ENCODE measurements at places on chromosomes 7 and 10.
A peak's percentile ranks its signal among the peaks of the same experiment; 100 is the strongest.

DNA sequence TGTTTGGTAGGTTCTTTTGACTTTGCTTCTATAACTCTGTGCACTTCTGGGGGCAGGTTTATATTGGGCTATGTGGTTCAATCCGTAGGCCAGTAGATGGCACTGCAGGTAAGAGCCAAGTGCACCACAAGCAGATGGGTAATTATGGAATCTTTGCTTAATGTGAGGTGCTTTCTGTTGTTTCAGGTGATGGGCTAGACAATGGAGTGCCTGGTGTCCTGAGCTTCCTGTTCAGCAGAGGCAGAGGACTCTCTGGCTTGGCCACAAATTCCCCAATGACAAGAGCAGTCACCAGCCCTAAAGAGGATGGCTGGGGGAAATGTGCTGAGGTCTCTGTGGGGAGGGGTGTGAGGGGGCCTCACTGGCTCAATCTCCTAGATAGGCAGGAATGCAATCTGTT, 455.0 kb downstream of the CCSER2 start:
- peak; percentile 15 for DNase-seq

- DNase-seq: no peak
Measured at GRCh38 chr10:94500063-94500462, 45.5 kb upstream of the HELLS start.

DNA sequence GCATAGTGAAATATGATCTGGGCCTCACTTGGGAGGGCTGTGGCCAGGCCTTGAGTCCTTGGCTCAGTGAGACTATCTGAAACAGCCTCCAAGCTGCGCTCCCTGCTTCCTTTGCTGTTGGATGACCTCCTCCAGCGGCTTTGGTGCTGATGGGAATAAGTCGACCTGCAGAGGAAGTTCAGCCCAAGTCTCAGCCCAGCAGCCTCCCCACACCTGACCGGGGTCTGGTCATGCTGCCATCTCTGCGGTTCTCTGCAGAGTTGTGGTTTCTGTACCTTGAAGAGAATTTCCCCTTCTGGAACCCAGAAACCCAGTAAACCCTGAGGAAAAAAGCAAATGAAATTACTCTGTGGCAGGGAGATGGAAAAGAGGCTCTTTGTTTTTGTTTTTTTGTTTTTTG, 4.6 kb upstream of the RBAK start:
- no peak for DNase-seq

- no peak for DNase-seq
Measured at GRCh38 chr7:130732980-130733930, 752 bp downstream of the KLF14 start.

DNA sequence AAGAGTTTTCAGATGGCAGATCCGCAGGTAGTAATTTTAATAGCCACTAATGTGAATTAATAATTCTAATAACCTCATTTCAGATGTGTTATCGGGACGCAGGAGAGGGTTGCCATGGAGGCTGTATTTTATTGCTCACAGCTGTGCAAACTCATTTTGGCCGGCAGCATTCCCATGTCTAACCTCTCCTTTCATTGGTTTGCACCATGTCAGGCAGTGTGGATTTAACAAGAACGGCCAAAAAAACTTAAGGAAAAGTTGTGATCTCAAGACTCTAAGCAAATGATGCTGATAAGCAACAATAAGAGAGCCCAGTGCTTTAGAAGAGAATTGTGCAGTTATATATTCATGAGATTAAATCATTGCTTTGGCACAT, 88.7 kb upstream of the NRP1 start:
- DNase-seq: no peak

GRCh38 chr10:4241724-4242345, 456.8 kb upstream of the KLF6 start:
- DNase-seq: no peak

GRCh38 chr7:70266186-70266585, 667.9 kb downstream of the AUTS2 start:
- DNase-seq: no peak

GRCh38 chr7:909358-910329, 33.3 kb downstream of the GET4 start:
- no peak for DNase-seq

DNA sequence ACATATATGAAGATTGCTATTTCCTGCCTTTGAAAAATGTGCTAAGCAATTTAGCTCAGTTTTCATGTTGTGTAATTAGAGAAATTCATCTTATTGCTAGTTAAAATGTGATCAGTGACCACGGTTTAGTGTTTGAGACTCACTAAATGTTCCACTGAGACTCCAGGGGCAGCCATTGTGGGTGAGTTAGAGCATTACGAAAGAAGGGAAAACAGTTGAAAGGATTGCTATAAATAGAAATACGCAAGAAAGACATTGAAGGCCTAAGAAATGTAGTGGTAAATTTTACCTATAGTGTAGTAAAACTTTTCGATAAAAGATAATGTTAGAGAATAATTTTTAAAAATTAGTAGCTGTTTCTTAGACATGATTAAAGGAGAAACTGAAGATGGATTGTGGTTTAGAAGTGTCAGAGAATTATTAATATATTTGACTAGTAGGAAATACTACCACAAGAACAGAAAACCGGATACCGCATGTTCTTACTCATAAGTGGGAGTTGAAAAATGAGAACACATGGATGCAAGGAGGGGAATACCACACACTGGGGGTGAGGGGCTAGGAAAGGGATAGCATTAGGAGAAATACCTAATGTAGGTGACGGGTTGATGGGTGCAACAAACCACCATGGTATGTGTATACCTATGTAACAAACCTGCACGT, 394.5 kb downstream of the SEMA3D start:
- DNase-seq: peak; percentile 2

DNA sequence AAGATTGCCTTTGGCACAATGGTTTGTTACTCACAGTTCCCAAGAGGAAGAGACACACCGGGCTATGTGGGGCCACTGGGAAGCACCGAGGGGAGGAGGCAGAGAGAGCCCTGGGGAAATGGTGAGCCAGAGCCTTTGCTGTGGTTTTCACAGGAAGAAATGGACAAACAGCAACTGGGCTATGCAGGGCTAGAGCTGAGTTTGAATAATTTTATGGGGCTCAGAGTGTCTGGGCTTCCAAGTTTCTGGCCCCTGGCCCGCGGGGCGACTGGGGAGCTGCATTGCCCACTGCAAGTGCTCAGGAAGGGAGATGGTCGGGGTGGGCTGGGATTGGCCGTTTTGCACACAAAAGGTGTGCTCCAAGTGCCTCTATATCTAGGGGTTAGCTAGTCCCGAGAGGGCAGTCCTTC, 92.6 kb downstream of the CHST15 start:
- no peak for DNase-seq

GRCh38 chr7:150421831-150422230, 28.6 kb upstream of the GIMAP8 start:
- DNase-seq: no peak

- DNase-seq: no peak
Measured at GRCh38 chr7:135386776-135387175, 123.1 kb downstream of the CNOT4 start.

DNA sequence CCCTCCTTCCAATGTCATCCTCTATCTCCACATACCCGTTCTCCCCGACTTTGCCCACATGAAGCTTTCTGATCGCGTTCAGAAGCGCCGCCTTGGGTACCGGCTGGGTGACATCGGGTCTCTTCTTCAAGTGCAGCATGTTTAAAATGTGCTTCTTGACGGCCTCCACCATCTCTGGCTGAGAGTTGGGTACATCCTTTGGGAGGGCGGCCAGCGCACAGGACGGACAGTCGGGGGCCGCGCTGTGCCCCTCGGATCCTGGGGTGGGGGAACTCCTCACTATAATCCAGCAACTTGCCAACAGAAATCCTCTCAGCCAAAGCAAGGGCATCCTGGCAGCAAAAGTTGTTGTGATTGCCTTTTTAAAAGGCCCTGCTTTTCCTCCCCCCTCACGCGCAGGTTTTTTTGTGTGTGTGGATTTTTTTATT, 2.8 kb downstream of the INHBA start:
- no peak for DNase-seq

DNA sequence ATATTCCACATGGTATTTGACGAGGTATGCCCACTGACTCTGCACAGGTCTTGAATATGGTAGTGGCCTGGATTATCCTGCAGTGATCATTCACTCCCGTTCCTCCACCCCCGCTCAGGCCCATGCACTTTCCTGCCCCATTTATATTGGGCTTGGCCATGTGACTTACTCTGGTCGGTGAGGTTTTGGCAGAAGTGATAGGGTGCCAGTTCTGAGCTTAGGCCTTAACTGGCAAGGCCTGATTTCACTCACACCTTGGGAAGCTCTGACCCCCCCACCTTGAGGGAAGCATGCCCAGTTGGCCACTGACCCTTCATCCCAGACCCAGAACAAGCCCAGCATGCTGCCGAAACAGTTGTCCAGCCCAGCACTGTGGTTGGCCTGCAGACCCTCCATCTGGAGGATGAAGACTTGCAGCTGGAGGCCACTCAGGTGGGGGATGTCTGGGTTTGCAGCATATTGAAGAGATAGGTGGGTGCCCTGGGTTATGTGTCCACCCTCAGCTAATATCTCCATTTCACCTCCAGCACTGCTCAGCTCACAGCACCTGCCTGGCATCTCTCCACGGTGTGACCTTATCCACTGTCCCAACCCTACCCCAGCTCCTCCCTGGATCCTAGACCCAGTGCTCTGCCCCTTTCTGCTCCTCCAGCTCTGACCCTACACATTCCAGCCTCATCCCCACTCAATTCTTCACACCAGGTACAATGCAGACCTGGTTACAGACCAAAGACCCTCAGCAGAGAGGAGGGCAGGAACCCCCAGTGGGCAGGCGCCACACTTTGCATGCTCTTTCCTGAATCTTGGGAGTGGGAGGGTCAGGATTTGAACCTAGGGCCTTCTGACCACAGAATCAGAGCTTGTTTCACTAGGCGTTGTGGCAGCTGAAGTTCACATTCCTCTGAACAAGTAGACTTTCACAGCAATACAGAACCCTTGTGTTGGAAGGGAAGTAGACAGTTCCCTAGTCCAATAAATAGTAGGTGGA, 138.1 kb upstream of the CHST15 start:
- no peak for DNase-seq

DNA sequence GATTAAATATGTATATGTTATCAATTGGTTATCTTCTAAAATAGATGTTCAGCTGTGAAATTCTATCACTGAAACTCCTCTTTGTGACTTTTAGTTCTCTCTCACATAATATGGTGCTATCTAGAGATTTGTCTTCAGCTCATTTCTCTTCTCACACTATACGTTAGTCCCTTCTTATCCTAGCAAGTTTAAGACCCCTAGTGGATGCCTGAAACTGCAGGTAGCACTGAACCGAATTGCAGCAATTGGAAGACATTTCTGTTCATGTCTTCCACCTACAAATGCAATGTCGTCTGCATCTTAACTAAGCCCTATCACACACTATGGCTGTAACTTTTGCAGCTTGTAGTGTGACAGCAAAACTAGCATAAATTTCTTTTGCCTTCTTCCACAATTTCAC, 442.7 kb upstream of the POM121L12 start:
- DNase-seq: no peak

DNA sequence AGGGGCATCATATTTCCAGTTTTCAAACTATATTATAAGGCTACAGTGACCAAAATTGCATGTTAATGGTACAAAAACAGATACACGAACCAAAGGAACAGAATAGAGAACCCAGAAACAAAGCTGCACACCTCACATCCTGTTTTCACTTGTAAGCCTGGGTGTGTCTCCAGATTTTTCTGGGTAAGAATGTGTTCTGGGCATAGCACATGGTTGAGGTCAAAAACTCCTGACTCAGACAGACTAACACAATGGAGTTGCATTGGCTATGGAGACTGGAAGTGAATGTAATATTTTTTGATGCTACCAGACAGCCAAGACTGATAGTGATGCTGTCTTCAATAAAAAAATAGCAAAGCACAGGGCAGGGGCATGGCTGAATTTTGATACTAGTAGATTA, 1175.2 kb downstream of the NXPH1 start:
- no peak for DNase-seq

DNA sequence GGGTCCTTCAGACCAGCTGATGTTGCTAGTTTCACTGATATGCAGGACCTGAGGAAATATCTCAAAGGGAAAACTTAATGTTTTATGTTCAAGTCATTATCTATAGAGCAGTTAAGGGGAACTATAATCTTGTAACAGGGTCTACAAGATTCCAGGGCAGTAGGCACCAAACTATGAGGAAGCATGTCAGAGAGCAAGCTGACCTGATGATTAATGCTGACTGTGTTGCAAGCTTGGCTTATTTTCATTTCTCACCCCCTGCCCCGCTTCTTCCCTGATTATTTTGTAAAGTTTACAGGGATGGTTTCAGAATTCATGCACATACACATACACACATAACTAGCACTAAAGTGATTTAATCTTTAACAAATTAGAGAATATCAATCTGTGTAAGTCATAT, 84.3 kb upstream of the CACNA2D1 start:
- DNase-seq: no peak

- no peak for DNase-seq
Measured at GRCh38 chr10:21290499-21291160, 234.9 kb downstream of the SKIDA1 start.

- DNase-seq: no peak
Measured at GRCh38 chr7:14837216-14837615, 65.3 kb downstream of the DGKB start.

- peak; percentile 65 for DNase-seq
Measured at GRCh38 chr10:61779950-61780659, 117.4 kb downstream of the CABCOCO1 start.

DNA sequence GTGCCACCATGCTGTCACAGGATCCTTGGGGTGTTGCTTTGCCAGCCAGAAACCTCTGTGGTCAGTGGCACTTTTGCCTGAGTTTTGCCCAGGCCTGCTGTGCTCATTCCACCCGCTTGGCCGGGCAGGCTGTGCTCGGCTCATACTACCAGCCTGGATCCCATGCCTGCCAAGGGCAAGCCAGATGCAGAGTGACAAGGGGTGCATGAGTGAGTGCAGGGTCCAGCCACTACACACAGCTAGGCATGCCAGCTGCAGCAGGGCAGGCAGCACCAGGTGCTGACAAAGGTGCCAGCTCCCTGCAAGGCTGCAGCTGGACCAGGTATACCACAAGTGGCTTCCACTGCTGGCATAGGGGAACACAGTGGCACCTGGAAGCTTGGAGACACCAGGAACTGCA, 28.6 kb downstream of the C10orf67 start:
- DNase-seq: no peak

DNA sequence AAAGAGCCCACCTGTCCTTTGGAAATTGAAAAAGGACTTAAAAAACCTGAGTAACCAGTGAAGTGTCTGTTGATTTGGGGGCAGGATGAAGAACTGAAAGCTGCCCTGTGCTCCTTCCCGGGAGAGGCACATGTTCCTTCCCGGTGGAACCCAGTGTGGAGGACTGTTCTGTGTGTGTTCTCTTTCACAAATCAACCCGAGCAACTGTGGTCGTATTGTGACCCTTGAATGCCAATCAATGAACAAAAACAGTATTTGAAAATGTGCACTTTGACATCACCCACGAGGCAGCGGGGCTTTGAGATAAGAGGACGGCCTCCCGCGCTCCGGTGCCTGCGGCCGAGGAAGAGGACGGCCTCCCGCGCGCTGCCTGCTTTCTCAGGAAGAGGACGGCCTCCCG, 139.0 kb downstream of the VIPR2 start:
- no peak for DNase-seq

GRCh38 chr7:36070230-36070629, 82.8 kb upstream of the EEPD1 start:
- DNase-seq: no peak

All from activated CD4-positive, alpha-beta T cell treated with anti-CD3 and anti-CD28 coated beads, Interleukin-2, Interleukin-4, amounts not matched to agents 100 ng/mL and 50 ng/mL, durations not matched to agents 16 hours and 8 hours (primary cell).